ENCODE measurements at places on chromosomes 11 and 22.

- DNase-seq: peak; percentile 100
These were observed 114.1 kb downstream of the MICAL2 start for GRCh38 chr11:12224537-12224893.

GRCh38 chr11:14070896-14071295 lies 108.4 kb downstream of the SPON1 start:
- DNase-seq: no peak

DNA sequence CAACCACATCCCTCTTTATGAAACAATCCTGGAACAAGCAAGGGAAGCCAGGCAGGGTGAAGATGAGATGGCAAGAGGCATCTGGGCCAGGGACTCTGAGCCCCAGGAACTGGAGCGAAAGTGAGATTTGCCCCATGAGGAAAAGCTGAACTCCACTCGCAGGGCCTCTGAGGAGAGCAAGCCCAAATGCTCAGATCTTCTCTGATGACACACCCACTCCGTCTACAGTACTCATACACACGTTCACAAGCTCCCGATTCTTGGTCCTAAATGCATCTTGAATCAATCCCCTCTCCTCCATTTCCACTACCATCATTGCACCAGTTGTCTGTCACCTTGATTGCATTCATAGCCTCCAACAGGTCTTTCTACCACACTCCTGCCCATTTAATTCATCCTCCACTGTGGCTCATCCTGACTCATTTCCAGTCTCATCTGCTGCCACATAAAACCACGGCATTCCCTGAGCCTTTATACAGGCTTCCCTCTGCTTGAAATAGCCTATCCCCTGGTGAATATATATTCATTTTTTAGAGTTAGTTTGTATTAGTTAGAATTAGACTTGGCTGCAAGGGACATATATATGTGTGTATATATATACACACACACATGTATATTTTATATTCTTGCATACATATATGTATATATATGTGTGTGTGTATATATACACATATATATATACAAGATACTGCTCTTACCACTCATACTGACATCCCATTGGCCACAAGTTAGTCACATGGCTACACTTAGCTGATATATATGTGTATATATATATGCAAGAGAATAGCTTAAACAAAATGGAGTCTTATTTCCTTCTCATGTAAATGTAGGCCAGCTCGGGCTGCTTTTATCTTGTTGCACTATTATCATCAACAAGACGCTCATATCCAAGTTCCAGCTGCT lies 1.4 kb upstream of the APOA5 start:
- no peak for DNase-seq

- DNase-seq: no peak
These were observed 43.4 kb upstream of the MN1 start for GRCh38 chr22:27844656-27845591.

DNA sequence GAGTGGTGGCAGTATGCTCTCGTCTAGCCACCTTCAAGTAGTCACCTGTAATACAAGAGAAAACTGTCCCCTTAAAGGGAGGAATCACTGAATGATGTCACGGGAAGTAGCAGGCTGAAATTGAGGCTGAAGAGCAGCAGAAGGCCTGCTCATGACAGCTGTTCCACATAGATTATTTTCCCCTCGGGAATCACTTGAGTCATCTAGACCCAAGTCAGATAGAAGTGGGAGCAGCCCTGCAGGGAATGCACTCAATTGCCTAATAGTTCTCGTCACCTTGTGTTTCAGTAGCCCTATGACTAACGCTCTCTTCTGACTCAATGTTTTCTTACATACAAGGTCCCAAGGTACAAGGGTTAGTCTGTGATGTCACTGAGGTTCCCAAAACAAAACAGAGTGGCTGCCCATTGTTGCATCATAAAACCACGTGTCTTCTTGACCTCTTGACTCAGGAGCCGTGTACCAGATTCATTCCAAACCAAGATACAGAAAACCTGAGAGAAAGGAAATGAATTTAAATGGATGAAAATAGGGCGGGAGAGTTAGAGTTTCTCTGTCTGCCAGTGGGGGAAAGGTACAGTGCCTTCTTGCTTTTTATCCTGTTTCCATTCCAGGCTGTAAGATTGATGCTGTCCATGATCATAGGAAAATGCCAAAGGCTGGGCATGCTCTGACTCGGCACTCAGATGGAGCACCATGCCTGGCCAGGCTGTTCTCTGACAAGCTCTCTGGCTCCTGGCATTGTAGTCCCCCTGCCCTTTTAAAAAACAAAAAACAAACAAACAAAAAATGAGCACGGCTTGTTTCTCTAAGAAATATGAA lies 21.6 kb upstream of the C11orf96 start:
- peak; percentile 99 for DNase-seq

- no peak for DNase-seq
These were observed 80.3 kb downstream of the DDIAS start for GRCh38 chr11:82981852-82982251.

DNA sequence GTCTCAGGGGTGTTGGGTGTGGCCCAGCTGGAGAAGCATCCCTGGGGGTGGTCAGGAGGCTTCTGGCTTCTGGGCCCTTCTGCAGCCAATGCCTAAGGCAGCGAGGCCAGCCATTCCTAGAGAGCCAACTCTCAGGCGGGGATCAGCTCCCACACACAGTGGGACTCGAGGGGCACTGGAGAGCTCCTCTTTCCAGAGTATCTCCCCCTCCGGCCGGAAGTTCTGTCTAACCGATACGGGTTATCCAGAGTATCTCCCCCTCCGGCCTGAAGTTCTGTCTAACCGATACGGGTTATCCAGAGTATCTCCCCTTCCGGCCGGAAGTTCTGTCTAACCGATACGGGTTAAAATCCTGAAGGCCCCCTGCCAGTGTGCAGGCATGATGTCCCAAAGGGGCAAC lies 71.2 kb upstream of the B3GAT1 start:
- DNase-seq: no peak

GRCh38 chr11:92782806-92783205 lies 186.6 kb upstream of the MTNR1B start:
- DNase-seq: no peak

DNA sequence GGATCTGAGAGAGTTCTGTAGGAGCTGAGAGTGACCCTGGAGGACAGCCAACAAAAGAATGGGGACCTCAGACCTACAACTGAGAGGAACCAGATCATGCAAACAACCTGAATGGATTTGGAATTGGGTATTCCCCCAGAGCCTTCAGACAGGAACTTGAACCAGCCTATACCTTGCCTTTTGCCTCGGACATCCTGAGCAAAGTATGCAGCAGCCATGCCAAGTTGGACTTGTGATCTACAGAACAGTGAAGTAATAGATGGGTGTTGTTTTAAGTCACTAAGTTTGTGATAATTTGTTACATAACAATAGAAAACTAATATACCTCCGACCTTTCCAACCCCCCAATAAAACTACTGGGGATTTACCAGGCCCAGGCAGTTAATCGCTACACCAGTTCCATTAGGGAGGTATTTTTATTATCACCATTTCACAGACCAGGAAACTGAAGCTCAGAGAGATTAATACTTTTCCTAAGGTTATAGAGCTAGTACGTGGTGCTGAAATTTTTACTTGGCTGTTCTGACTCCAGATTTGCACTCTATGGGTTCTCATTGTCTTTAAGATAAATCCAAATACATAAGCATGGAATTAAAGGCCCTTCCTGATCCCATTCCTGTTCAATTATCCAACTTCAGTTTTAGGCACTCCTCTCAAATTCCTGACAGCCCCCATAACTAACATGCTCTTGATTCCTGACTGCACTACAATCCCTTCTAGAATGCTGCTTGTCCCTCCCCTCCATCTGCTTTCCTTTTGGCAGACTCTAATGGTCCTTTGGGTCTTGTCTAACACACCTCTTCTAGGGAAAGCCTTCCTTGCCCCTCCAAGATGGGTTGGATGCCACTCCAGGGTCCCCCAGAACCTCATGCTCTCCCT lies 1.7 kb upstream of the RASSF10 start:
- no peak for DNase-seq

- no peak for DNase-seq
These were observed 6.6 kb downstream of the WT1 start for GRCh38 chr11:32428665-32429303.
